ENCODE measurements at places on chromosomes 3 and 15.

DNA sequence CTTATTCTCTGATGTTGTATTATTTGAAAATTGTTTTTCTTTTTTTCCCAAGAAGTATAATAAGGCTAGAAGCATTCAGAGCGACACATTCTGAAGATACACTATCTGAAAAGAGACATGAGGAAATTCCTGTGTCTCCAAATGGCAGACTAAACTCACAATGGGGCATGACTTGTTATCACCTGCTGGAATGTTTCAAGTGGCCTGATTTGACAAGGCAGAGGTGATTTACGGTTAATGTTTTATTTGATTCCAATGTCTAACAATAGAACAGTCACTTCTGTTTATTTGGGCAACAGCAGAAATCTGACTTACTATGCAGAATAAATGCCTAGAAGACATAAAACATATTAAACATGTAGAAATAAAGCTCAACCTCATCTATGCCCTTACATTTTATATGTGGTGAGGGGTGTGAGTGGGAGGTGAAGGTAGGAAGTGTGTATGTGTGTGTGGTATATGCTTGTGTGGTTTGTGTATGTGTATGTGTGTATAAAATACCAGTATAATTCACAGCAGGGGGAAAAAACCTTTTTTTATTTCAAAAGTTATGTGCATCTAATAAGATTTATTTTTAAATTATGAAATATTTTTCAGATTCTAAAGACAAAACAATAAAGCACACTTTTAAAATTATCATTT is 1051.7 kb downstream of the ROBO2 start:
- DNase-seq: no peak

GRCh38 chr15:64037966-64038365 is 8.3 kb downstream of the DAPK2 start:
- DNase-seq: no peak

GRCh38 chr15:78207641-78208340 is 26.6 kb downstream of the ACSBG1 start:
- no peak for DNase-seq

GRCh38 chr15:51044037-51044727 is 50.5 kb downstream of the TNFAIP8L3 start:
- DNase-seq: no peak

- DNase-seq: no peak
These were observed 249.3 kb upstream of the TGFBR2 start for GRCh38 chr3:30356866-30357753.

- DNase-seq: peak; percentile 91
These were observed 775 bp downstream of the TTC21A start for GRCh38 chr3:39108200-39108710.

DNA sequence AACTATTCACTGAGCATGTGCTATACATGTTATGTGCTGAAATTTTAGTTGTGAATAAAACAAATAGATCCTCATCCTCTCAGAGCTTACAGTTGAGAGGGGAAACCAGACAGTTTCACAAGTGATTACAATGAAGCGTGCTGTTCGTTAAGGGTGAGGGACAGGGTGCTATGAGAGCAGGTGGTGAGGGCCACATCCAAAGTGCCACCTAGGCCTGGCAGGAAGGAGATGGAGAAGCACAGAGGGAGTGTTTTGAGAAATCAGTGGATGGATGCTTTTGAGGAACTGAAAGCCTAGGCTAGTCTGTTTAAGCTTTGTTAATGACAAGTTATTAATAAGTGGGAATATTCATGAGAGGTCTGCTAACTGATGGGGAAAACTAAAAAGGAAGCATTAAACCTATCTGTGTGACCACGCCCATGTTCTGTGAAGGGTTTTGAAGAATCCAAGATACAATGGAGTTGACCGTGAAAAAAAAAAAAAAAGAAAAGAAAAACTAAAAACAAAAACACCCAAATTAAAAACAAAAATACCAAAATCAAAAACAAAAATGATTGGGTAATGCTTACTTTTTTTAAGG is 7.3 kb downstream of the MCTP2 start:
- DNase-seq: no peak

- peak; percentile 89 for DNase-seq
These were observed 29.6 kb downstream of the PSTPIP1 start for GRCh38 chr15:77024273-77025082.

GRCh38 chr3:172036541-172037215 is 2.7 kb upstream of the FNDC3B start:
- no peak for DNase-seq

DNA sequence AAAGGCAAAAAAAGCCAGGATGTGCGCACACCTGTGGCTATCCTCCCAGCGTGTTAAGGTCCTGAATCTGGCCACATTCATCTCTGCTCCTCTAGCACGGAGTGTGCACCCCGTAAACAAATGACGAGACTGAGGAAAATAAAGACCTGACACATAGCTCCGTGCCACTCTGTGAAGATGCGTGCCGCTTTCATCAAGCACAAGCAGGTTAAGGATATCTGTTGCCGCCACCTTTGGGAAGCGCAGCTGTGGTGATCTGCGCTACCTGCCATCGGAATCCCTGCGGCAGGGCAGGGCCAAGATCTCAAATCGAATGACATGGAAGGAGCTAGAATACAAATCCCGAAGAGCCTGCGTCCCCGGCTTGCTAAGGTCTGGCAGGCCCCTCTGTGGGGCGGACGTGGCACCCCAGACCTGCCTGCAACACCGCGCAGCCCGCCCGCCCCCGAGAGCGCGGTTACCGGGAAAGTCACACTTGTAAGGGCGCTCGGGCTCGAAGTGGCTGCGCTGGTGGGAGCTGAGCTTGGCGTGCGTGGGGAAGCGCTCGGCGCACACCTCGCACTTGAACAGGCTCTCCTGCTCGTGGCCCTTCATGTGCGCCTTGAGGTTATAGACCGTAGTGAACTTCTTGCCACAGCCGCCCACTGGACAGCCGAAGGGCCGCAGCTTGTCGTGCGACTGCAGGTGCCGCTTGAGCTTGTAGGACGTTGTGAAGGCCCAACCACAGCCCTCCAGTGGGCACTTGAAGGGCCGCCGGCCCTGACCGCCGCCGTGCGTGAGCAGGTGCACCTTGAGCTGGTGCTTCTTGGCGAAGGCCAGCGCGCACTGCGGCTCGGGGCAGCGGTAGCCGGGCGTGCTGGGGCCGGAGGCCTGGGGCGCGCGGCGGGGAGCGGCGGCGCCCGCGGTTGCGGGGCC is 936 bp downstream of the ZXDC start:
- peak; percentile 65 for DNase-seq

GRCh38 chr3:177443469-177443868 is 246.2 kb upstream of the TBL1XR1 start:
- no peak for DNase-seq

DNA sequence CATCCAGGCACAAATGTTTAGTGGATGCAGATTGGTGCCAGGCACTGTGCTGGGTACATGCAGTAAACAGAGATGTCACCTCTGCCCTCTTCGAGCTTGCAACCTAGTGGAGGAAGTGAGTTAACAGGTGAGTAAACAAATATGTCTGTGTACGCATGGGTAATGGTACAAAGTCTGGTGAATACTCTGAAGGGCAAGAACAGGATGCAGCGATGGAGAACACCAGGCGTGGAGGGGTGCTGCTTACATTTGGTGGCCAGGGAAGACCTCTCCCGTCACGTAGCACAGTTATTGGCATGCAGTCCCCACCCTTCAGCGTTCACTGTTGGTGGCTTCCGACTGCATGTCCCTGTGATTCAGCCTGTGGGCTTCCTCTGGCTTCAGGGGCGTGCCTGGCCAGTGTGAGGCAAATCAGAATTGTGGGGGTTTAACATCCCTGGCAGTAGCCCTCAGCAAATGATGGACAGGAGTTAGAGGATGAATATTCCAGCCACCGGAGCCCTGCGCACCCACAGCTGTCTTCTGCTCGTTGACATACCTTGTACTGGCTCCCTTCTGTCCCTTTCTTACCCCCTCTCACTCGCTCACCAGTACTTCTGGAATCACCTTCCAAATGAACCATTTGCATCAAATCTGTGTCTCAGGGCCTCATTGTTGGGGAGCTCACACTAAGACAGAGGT is 9.1 kb upstream of the HDAC11 start:
- no peak for DNase-seq

DNA sequence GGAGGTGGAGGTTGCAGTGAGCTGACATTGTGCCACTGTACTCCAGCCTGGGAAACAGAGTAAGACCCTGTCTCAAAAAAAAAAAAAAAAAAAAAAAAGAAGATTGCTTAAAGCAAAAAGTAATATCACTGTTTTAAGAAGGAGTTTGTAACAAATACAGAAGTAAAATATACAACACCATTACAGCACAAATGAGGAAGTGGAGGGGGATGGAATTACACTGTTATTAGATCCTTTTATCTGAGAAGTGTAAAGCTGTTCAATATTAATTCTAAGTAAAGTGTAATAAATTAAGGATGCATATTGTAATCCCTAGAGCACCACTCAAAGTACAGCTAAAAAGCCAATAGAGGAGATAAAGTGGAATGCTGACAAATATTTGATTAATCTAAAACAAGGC is 47.0 kb upstream of the SNRPA1 start:
- DNase-seq: no peak

DNA sequence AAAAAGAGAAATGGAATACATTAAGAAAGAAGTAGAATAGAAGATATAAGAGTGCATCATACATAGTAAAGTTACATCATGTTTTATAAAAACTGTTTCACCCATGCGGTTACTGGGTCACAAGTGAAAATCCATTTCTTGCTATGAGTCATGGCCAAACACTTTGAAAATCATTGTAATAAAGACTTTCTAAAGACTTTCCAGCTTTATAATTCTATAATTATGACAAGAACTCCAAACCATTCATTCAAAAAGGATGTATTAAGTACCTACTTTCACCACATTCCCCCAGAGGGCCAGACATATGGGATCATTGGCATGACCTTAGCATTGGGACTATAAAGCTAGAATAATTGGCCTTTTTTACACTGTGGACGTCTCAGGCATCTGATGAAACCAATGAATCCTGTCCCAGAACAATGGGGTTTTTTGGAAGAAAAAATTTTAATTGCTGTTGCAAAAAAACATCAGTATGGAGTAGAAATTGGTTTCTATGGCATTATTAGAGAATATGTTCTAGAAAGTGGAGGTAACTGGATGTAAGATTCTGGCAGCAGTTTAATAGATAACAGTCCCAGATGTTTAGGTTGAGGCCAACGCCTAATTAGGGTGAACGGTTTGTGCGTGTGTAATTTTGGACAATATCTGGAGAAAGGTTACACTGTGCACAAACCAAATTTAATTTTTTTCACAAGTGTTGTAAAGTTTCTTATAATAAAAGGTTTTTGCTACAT is 3.3 kb upstream of the SKIC8 start:
- no peak for DNase-seq

- DNase-seq: no peak
These were observed 10.1 kb downstream of the BCL2L10 start for GRCh38 chr15:52102463-52102862.

DNA sequence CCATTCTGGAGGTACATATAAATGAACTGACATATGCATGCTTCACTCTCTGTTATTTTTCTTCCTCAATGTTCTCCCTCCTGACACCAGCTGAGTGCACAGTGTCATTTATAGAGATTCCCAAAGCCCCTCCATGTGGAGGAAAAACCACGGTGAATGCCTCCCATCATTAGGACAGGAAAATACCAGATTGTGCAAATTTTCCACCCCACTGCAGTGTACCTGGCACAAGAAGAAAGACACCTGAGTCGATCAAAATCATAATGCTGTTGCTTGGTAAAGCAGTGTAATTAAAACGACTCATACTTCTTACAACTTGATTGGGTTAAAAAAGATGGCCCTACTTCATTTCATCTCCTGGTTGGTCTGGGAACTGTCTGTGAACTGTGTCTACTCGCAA is 290.6 kb downstream of the IL5RA start:
- DNase-seq: no peak

GRCh38 chr3:182892226-182892625 is 88.1 kb downstream of the DCUN1D1 start:
- DNase-seq: no peak

DNA sequence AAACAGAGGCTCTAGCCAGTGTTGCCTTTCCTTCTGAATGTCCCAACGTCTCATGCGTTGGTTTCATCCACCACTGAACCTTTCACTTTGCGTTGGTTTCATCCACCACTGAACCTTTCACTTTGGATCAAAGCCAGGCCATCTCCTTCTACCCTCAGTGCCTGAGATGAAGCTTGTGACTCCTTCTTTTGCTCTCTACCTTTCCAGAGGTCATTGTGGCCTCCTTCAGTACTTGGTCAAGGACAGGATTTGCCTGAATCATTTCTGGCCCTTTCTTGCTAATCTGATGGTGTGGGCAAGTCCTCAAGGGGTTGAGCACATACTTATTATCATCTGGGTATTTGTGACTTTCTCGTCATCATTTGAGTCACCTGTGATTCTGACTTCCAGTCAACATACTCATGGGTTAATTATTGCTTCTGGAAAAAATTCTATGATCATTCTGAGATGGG is 50.0 kb downstream of the SELENOT start:
- no peak for DNase-seq

GRCh38 chr15:55230051-55230670 is 33.4 kb upstream of the RSL24D1 start:
- no peak for DNase-seq

DNA sequence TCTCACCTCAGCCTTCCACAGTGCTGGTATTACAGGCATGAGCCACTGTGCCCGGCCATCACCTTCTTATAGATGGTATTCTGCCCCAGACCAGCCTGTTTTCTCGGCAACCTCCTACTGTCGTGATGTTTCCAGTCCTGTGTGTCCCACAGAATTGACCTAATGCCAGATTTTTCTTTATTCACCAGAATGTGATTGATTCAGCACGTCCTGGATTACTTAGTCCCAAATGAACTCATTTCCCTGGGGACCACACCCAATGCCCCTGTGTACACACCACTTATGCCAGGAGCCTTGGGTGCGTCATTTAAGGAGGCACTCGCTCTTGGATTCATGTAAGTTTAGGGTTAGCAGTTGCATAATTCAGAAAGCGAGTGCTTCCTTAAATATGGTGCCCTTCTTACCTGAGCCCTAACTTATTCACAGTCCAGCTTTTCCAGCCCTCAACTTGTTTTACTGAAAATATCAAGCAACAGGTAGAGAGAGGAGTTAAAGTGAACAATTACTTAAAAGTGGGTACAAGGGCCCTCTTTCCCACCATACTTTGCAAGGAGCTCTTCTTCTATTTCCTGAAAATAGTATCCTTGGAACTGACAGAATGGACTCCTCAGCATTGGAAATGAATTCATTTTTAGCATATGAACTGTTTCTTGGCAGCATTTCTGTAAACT is 64.6 kb upstream of the UBE2E1 start:
- DNase-seq: no peak

DNA sequence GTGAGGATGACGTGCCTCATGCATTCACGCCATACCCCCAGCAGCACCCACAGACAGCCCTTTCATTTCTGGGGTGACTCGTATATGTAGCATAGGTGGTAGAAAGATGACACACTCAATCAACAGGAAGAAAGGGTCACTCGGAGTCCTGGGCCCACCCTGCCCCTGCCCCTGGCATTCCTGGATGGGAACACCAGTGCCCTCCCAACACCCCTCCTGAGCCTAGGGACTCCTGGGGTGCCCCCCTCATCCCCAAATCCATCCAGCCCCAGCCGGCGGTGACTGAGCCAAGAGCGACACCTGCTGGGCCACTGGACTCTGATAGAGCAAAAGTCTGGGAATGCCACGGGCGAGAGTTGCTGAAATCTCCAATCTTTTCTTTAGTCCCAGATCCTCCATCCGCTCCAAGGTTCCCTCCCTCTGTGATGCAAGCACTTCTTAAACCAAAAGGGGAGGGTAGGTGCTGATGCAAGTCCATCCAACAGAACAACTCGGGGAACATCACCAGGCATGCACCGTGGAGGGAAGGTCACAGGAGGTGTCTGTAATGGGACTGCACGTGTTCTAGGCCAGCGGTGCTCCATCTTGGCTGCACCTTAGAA is 31.1 kb downstream of the ACAN start:
- DNase-seq: peak; percentile 50

- DNase-seq: no peak
These were observed at the start of gene SPATA12 for GRCh38 chr3:57060089-57060821. Gene SPATA12, plus strand, starts transcription at chr3:57060664. Its CDS starts 13,031 bp downstream, at chr3:57073695.
